Endothelial cell of umbilical vein (primary cell): ENCODE measurements at places on chromosomes 5 and 9.
A peak's percentile ranks its signal among the peaks of the same experiment; 100 is the strongest.

- H3K36me3 ChIP-seq = no peaks in the 10 kb centered on the region
- H3K4me1 ChIP-seq = peaks cover 16% of the 10 kb centered on the region
- no peaks in the 10 kb centered on the region for H3K27me3 ChIP-seq
- peak; percentile 27 for DNase-seq
- H3K27ac ChIP-seq = peak overlapping the region; percentile 33
These were observed 135.4 kb downstream of the SCAMP1 start for GRCh38 chr5:78495800-78496199.

GRCh38 chr5:68499987-68500386, 284.4 kb downstream of the PIK3R1 start:
- H3K27me3 ChIP-seq = no peaks in the 10 kb centered on the region
- no peaks in the 10 kb centered on the region for H3K4me1 ChIP-seq
- H3K27ac ChIP-seq = no peak overlapping the region
- no peaks in the 10 kb centered on the region for H3K36me3 ChIP-seq
- H3K4me3 ChIP-seq = no peak overlapping the region

- H3K4me3 ChIP-seq = no peak overlapping the region
- no peak overlapping the region for H3K27ac ChIP-seq
- H3K36me3 ChIP-seq = no peaks in the 10 kb centered on the region
These were observed 184.0 kb upstream of the NR4A3 start for GRCh38 chr9:99637641-99638040.

GRCh38 chr5:142170254-142170953, 61.8 kb downstream of the NDFIP1 start:
- H3K36me3 ChIP-seq = no peaks in the 10 kb centered on the region
- H3K27ac ChIP-seq = no peak overlapping the region
- H3K4me3 ChIP-seq = no peak overlapping the region
- no peaks in the 10 kb centered on the region for H3K27me3 ChIP-seq
- no peaks in the 10 kb centered on the region for H3K4me1 ChIP-seq

DNA sequence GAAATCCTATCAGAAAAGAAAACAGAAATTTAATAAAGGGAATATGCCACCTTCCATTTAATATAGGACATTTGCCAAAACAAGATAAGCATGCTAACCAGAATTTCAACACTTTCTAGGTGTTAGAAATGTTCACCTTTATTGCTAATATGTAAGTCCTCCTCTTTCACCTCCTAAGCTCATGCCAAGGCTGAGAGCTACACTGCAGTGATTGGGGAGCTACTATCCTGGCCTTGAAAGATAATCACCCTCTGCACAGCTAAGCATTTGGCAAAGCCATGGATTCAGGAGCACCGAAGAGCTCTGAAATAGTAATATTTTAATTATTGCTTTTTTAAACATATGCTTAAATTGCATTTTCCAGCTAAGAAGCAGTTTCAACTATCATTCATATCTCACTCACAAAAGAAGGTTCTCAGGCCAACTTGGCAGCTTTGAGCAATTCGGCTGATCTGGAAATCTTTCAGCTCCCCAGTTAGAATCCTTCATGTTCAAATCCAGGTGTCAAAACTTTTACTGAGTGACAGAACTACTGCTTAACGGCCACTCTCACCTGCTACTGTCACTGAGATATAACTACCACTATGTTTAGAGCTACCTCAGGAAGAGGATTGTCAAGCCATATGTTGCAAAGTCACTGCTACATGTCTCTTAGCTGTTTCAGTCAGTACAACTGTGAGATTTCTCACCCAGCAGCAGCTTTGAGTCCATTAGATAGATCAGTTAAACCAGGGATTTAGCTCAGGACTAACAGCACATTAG, 302.0 kb downstream of the NFIB start:
- no peaks in the 10 kb centered on the region for H3K27me3 ChIP-seq
- no peak overlapping the region for H3K4me3 ChIP-seq
- H3K27ac ChIP-seq = no peak overlapping the region
